CD4-positive, alpha-beta T cell treated with Interleukin-15 for 4 hours (primary cell): ENCODE measurements at places on chromosomes 7 and 10.

- DNase-seq: no peak
These were observed 1.9 kb downstream of the CYP26A1 start for GRCh38 chr10:93075369-93076221.

GRCh38 chr10:21526860-21527597 is 1.5 kb upstream of the SKIDA1 start:
- DNase-seq: peak; percentile 24

DNA sequence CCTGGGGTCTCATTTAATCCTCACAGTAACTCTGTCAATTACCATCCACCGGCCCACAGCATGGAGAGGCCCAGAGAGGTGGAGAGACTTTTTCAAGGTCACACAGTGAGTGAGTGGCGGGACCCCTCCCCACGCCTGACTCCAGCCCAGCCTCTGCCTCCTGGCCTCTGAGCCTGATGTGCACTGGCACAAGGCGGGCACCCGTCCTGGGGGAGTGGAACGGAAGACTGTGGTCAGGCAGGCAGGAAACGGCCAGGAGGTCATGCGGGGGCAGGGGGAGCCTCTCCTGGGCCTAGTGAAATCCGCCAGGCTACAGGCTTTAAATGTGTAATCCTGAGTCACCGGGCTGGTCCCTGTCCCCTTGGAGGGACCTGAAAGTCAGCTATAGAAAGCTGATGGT is 32.2 kb downstream of the ZCCHC24 start:
- no peak for DNase-seq

GRCh38 chr10:76523791-76524351 is 1092.4 kb downstream of the LRMDA start:
- no peak for DNase-seq

GRCh38 chr7:41501006-41501405 is 201.9 kb downstream of the INHBA start:
- DNase-seq: no peak

GRCh38 chr10:122993797-122994336 is 13.7 kb downstream of the PSTK start:
- no peak for DNase-seq

GRCh38 chr7:12648704-12649261 is 38.6 kb upstream of the ARL4A start:
- DNase-seq: no peak

GRCh38 chr7:74449809-74450397 is 3.8 kb upstream of the GTF2IRD1 start:
- DNase-seq: peak; percentile 73

DNA sequence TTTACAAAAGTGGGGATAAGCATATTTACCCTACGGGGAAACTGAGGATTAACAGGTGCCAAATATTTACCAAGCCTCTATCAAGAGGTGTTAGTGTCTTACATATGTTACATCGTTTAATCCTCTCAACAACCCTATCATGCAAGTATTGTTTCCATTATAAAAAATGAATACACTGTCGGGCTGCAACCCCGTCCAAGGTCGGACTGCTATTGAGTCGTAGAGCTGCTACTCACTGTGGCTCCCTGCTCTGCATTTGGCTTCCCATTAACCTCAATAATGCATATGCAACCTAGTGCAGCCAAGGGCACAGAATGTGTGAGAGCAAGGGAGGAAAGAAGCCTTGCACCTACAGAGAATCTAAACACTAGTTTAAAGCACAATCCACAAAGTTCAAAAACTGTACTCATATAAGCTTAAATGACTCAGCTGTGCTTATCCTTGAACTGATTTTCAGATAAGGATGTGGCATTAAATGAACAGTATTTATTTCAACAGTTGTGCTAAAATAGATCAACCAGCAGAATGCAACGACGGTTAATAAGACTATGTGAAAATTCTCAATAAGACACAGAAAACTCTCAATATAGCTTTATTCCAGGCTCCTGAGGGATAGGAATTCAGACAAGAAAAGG is 49.9 kb downstream of the UBE2H start:
- DNase-seq: no peak
